ENCODE measurements at places on chromosomes 11 and 22.
A peak's percentile ranks its signal among the peaks of the same experiment; 100 is the strongest.

DNA sequence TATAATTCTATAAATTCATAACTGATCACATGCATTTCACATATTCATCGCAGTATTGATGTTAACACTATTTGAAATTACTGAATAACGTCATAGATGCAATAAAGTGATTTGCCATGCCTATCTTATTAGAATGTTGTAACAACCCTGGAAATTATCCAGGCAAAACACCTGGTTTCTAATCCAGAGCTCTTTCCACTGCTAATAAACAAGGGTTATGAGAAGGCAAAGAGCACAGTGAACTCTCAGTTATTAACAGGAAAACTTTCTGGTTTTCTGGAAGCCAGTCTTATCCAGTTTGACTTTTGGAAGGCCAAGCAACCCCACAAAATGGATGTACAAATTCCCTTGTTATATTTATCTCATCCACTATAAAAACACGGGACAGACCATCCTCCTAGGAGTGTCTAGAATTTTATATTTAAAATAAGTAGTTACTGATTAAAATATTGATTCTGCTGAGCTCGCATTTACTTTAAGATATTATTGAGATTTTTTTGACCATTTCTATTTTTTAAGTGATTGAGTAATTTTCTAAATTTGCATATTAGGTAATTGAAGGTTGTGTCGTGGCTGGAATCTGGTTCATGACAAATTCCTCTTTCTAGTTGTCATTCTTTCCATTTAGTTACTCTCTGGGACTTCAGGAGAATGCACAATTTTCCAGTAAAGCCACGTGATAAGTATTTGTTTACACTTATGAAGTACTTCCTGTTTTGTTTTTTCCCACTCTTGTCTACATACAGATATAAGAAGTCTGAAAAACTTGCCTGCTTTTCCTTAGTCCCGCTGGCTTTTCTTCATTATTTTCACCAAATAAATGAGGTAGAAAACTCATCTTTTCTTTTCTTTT lies 47.9 kb downstream of the DCUN1D5 start:
- DNase-seq = no peak

- no peak for DNase-seq
These were observed 55.4 kb downstream of the GRIA4 start for GRCh38 chr11:105665281-105665680.

- no peak for DNase-seq
These were observed 53.7 kb downstream of the PARVA start for GRCh38 chr11:12430954-12431595.

- peak; percentile 31 for DNase-seq
These were observed 8.9 kb downstream of the OLFML1 start for GRCh38 chr11:7494086-7494745.

DNA sequence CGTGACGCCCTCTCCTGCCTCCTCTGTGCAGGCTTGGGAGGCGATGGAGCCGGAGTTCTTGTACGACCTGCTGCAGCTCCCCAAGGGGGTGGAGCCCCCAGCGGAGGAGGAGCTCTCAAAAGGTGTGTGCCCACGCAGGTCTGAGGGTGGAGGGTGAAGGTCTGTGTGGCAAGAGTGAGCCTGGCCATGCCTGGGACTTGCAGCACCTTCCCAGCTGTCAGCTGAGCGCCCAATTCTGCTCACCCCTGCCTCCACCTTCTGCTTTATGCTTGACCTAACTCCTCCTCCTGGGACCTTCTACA lies 2.5 kb downstream of the PARVG start:
- no peak for DNase-seq

GRCh38 chr11:59551659-59552521 lies 40.6 kb downstream of the OR4D9 start:
- no peak for DNase-seq

- no peak for DNase-seq
These were observed 34.7 kb upstream of the CSNK2A3 start for GRCh38 chr11:11387622-11388305.

- DNase-seq = no peak
These were observed 1917.0 kb downstream of the LRRC4C start for GRCh38 chr11:39542460-39542859.

DNA sequence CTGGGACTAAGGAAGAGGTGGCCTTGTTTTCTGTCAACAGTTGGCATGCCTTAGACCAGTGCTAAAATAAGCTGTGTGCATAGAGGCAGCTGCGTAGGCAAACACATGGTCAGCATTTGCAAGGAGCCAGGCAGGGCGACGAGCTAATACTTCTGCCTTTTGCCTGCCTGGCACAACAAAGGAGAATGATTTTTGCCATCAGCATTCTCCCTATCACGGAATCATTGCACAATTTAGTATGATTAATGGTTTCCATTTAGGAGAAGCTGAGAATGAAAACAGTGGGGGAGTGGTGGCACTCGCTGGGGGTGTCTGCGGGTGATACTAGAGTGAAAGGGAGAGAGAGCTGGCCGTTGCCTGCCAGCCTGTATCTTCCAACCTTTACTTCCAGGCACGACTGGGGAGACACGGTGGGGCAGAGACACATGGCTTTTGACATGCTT lies 336.0 kb downstream of the CADM1 start:
- DNase-seq = no peak

- DNase-seq = no peak
These were observed 665.1 kb downstream of the DLG2 start for GRCh38 chr11:84962018-84962417.

- peak; percentile 57 for DNase-seq
These were observed 36.9 kb downstream of the IGF2 start for GRCh38 chr11:2102132-2102882.

DNA sequence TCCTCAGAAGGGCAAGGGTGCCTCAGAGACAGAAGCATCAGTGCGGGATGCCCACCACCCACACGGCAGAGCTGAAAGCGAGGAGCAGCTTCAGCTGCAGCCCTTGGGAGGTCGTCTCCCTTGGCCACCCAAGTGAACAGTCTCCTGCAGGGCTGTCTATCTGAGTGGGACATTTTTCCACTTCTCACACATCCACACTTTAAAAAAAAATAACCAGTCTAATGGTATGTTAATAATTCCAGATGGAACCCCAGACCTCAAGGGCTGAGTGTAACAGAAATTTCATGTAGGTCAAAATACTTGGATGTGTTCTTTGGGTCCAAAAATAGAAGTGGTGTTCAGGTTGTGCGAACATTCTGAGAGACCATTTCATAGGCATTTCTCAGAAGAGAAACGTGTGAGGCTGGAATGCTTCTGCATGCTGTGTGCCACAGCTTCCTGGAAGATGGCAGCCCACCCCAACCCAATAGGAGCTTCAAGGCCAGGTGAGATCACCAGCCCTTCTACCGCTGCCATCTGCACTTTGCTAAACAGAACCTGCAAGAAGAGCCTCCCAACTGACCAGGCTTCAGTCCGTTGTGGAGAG lies 623.2 kb downstream of the OPCML start:
- no peak for DNase-seq

DNA sequence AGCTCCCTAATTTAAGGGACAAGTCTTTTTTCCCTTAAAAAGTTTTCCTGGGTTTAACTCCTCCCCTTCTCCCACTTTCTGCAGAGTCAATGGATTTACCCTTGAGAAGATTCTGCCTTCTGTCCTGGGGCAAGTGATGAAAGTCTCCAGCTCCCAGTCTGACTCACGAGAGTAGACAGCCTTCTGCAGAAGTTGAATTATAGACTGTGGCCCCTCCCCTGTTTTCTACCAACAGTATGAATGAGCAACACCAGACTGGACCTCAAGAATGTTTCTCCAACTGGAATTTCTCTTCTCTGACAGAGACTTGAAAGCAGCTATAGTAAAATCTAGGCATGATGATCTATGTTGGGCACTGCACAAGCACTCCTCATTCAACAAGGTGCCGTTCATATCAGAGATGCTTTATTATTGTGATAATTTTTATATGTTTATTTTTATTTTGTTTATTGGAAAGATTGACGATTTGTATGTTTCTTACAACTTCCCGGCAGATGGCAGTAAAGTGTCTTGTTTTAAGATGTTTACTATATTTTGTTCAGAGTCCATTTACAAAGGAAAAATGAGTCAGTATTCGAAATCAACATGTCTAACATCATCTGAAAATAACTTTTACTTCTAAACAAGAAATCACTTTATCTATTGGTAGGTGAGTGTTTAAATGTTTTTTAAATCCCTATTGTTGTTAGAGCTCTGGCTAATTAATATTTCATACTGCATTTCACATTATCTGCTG lies 56.6 kb downstream of the LMO2 start:
- no peak for DNase-seq

DNA sequence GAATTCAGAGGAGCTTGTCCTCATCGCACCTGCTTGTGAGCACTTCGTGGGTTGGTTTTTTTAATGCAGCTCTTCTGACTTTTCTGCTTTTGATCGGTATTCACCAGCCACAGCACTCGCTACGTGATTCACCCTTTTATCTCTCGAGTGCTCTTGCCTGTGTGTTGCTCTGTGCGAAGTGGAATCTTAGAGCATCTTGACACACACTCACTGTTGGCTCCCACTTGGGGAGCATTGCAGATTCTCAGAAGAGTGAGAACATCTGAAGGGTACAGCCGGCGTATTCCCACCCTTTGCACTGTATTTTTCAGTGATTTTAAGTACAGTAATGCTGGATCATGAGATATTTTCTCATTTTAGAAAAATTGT lies 10.9 kb downstream of the TNNT3 start:
- no peak for DNase-seq

DNA sequence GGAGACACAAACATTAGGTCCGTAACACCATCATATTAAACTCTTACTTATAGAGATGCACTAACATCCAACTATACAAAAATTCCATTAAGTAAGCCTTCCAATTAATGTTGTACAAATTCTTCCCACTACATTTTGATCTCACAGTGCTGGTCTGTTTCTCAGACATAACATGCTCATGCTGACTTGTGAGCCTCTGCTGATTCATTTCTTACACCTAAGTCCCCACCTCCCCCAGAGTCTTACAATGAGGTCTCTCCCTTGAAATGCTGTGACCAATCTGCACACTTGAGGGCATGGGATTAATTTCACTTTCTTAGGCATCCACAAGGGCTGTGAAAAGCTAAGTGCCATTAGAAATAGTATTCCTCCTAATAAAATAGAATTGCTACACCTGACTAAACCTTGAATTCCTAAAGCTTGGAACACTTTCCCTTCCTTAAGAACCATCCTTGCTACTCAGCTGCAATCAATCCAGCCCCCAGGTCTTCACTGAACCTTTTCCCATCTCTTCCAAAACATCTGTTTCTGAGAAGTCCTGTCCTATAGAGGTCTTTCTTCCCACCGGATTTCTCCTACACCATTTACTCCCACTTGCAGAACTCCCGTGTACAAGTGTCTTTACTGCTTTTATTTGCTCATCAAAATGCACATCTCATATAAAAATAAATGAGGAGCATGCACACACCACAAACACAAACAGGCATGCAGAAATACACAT lies 2.0 kb downstream of the HBG1 start:
- no peak for DNase-seq

- no peak for DNase-seq
These were observed 253.1 kb downstream of the FAT3 start for GRCh38 chr11:92477686-92478085.

GRCh38 chr11:79078999-79079398 lies 361.8 kb downstream of the TENM4 start:
- no peak for DNase-seq
